ENCODE measurements at places on chromosomes 6 and 20. TPM values are rescaled to one million over a fixed set of nuclear protein-coding genes. Genes with fewer than 3 reads are reported as not detected.

GRCh38 chr6:67680297-67680932, 954.7 kb upstream of the ADGRB3 start:
- DNase-seq: no peak

DNA sequence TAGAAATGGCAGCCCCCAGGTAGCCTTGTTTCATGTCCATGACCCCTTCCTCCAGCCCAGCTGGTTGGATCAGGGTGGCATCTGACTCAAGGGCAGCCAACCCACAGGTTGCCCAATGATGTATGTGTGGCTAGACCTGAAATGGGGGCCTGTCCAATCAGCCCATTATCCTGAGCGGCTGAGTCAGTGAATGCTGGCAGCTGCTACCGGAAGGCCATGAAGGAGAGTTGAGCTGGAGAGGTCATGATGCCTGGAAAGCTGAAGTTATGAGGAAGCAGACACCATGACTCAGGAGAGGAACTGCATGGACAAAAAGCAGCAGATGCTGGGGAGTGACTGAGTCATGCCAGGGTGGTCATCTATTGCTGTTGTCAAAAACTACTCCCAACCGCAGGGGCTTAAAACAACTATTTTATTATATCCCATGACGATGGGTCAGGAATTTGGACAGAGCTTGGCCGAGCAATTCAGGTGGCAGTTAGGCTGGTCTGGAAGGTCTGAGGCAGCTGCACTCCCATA, 67.3 kb downstream of the MDGA1 start:
- no peak for DNase-seq

DNA sequence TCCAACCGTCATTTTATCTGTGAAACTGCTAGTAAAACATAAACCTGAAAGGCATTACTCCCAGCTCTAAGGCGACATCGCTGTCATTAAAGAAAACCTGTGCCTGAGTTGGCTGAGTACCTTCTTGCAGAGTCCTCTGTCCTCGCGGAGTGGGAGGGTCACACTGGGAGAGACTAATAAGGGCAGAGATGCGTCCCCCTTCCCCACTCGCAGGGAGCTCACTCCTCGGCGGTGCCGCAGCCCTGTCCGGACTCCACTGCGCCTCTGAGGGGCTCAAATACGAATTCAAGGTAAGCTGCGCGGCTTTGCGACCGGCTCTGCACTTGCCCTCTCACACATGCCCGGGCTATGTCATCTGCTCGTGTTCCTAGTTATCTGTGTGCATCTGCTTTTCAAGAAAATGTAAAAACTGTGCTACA, at the start of gene COL19A1:
COL19A1 (plus strand) TSS at position 206 of the 419 bp plus-strand sequence. CDS start 13,012 bp downstream, outside the sequence.
- no peak for DNase-seq

DNA sequence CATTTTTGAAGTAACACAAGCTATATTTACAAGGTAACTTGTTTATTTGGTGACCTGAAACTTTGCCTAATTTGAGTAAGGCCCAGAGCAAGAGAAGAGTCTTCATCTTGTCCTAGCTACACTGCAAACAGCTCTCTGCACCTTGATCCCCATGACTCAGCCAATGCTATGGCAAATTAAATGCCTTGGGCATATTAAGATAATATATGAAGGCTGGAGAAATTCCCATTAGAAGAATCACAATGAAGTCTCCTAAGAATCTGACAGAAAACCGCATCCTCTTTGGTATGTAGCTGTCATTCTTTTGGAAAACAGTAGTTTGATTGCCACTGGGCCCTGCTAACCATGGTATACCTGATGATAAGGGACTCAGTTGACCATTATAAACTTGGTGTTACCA, 204.5 kb downstream of the UBE3D start:
- DNase-seq: no peak

DNA sequence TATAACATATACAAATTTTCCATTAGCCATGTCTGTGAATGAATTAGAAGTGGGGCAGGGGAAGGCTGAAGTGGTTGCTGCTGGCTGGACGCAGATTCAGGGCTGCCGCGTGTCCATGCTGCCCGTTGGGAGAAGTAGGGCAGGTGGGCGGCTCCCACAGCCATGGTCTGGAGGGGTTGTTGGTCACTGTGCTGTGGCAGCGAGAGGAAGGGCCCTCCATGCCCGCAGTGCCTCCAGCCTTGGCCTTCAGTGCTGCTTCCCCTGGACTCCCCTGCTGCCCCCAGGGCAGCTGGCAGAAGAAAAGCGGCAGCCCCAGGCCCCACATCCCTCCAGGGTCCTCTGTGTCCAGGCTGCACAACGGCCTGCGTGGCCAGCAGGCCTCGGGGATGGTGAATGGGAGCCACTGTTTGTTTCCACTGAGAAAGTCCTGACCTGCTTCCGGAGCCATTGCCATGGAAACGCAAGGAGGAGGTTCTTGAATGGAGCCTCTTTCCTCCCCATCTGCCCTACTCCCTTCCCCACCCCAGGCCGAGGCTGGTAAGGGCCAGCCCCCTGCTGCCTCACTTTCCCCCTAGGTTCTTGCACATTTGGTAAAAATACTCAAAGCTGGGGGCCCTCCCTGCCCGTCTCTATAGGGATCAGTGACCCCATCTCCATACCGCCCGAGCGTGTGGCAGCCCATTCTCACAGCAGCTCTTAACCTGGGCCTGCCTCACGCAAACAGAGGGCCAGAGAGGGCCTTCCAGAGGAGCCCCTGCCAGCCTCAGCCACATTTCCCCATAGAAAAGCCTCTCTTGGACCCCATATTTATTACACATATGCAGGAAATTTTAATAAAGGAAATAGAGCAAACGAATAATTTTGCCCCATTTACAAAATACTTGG, 113.3 kb downstream of the SASH1 start:
- peak; percentile 75 for DNase-seq

GRCh38 chr6:122063076-122063475, 336.4 kb upstream of the HSF2 start:
- no peak for DNase-seq

DNA sequence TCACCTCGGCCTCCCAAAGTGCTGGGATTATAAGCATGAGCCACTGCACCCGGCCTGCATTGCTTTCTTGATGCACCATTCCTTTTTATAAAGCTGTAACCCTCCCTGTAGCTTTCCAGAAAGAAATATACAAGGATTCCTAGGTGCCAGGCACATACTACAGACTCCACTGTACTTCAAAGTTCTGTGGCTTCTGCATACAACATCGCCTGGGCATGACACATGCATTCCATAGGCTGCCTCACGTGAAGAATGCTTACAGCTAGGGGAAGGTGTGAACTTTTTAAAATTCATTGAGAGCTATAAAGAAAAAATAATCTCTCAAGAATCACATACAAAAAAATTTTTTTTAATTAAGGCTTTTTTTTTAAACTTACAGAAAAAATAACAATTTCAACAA, 50.2 kb downstream of the TRAM2 start:
- no peak for DNase-seq

DNA sequence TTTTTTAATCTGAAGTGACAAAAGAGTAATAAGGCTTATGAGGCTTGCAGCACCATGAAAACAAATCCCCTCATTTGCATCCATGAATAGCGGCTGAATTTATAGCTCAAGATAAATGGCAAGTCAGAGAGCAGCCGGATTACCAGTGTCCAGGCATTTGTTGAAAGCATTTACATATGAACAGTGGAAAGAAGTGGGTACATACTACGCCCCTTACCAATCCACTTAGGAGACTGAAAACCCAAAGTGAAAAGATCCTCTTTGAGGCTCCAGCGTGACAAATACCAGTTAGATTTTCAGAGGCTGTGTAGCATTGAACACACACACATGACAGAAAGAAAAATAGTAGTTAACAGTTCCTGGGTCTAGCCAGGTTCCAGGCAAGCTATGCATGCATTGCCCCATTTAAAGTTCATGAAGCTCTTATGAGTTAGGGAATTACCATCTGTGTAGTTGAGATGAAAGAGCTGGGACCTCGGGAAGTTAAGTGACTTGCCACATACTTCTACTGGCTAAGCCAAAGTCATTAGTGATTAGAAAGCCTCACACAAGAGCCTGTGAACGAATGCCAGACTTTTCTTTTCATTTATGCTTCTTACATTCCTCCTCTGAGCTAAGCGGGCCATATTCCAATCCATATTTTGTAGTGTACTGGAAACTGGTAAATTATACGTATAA, 28.3 kb upstream of the NHSL1 start:
- DNase-seq: no peak

- DNase-seq: no peak
Measured at GRCh38 chr20:25120457-25120856, 38.5 kb upstream of the VSX1 start.

GRCh38 chr6:22958677-22959076, 389.3 kb downstream of the HDGFL1 start:
- no peak for DNase-seq

DNA sequence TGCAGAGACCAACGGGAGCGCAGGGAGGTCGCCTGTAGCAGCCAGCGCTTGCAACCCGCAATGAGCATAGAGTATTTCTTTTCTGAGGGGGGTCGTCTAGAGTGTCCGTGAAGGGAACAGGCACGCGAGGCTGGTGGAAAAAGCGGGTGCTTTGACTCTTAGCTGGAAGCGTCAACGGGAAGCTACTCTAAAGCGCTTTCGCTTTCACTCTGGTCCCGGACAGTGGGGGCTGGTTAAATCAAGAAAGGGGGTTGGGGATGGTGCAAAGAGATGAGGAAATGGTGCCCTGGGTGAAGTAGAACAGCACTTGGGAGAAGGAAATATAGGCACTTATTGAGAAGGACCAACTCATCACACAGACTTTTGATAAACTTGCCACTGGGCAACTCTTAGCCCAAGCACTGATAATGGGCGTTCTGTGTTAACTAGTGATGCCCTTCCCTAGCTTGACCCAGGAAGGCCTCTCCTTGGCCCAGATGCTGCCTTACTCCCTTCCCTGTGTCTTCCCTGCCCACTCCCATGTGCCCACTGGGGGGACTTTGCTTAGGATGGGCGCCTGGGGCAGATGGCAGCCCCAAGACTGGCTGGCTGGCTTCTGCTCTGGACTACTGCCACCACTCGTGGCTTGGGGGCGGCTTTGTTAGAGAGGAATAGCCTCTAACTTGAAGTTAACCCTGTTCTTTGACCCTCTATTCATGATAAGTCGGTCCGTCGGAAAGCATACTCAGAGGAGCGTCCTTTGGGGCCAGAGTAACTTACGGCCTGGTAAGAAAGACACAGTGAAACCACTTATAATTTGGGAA, 585 bp downstream of the PSMB9 start:
- no peak for DNase-seq

- DNase-seq: no peak
Measured at GRCh38 chr6:5247201-5247600, 13.5 kb downstream of the LYRM4 start.

DNA sequence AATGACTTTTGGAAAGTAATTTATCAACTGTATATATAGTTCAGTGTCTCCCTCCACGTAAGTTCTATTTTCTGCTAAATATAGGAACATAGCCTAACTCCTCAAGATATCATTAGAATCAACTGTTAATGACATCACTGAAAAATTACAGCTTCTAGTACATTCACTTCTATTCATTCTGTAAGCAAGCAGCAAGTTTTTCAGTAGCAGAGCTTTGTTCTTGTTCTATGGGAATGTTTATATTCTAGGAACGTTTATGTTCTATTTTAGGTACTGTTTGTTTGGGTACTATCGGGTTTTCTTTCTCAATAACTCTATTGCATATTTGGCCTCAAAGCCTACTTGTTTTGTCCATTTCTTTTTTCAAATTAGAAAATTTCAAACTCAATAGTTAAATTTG, 525.6 kb downstream of the EPHA7 start:
- DNase-seq: no peak

The SLC16A10 gene
- 5.4 TPM for total RNA-seq

The LPA gene
- 0.49 TPM for total RNA-seq

The C20orf204 gene
- 0.98 TPM for total RNA-seq

The MYCT1 gene
- total RNA-seq: 8.3 TPM

The C20orf144 gene
- total RNA-seq: not detected

The MBOAT1 gene
- 9.6 TPM for total RNA-seq

The SPEF1 gene
- total RNA-seq: not detected

The HLA-DOB gene
- 2.7 TPM for total RNA-seq
